NCI-H82 (cell line): ENCODE measurements at places on chromosomes 4 and X.

GRCh38 chrX:109384699-109385098, 97.2 kb downstream of the GUCY2F start:
- peak; percentile 32 for DNase-seq

DNA sequence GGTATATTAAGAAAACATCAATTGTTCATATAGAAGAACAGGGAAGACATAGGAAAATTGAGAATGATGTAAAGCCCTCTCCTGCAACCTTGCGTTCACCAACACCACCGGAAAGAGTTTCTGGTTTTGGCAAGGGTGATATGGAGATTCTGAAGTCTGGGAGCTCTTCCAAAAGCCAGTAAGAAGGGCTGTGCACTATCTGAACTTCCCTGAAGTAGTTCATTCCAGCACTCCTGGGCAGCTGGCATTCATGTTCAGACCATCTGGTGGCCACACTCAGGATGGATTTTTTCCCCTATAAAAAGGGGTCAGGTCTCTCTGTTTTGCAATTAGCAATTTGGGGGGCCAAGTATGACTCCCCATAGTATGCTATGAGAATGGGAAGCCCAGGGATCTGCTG, 15.4 kb upstream of the TLR2 start:
- no peak for DNase-seq

- no peak for DNase-seq
Measured at GRCh38 chr4:35238793-35239192, 1005.5 kb downstream of the ARAP2 start.

DNA sequence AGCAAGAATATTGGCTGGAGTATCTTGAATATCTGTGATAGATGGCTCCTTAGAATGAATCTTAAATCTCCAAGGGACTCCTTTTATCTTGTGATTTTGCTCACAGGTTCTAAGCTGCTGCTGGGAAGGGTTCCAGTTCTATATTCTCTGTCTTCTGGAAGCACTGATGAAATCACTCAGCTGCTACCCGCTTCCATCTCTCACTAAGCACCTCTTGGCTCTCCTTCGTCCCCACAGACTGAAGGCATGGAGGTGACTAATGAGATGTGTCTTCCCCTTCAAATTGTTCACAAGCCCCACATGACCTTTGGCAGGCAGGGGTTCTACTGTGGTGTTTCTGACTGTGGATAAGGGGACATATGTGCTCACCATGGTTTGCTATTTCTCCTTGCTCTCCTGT, 75.9 kb downstream of the C4orf51 start:
- DNase-seq = no peak

- DNase-seq = no peak
Measured at GRCh38 chr4:186700746-186701145, 22.9 kb downstream of the FAT1 start.

DNA sequence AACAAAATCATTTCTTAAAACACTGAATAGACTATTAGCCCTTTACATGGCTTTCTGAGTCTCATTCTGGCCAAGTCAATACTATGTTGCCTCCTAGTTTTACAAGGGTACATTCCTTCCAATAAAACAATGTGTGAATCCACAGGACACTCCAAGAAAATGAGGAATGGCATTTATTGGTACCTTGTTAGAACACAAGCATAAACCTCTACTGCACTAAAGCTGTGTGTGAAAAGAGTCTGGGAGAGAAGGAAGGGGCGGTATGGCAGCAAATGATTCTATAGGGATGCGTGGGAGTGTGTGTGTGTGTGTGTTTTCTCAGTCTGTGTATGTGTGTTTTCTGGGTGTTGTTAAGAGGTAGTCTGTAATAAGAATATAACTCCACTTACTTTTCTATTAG, 48.9 kb downstream of the CXCL1 start:
- no peak for DNase-seq

GRCh38 chr4:41169256-41169800, 45.0 kb downstream of the APBB2 start:
- no peak for DNase-seq

DNA sequence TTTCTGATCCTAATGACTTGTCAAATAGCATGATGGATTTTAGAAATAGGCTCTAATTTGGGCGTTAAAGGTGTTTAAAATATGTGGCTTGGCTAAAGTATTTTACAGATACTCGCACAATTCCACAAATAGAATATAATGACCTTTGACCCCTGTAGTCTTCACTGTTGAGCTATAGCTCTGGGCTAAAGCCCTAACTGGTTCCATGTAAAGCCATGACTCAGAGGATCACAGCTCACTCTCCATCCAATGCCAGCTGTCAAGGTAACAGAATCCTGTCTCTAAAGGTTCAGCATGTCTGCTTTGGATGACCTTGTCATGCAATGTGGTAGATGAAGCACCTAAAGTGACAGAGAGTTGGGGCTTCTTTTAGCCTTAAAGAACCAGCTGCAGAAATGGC, 42.5 kb downstream of the TLR10 start:
- DNase-seq = no peak

DNA sequence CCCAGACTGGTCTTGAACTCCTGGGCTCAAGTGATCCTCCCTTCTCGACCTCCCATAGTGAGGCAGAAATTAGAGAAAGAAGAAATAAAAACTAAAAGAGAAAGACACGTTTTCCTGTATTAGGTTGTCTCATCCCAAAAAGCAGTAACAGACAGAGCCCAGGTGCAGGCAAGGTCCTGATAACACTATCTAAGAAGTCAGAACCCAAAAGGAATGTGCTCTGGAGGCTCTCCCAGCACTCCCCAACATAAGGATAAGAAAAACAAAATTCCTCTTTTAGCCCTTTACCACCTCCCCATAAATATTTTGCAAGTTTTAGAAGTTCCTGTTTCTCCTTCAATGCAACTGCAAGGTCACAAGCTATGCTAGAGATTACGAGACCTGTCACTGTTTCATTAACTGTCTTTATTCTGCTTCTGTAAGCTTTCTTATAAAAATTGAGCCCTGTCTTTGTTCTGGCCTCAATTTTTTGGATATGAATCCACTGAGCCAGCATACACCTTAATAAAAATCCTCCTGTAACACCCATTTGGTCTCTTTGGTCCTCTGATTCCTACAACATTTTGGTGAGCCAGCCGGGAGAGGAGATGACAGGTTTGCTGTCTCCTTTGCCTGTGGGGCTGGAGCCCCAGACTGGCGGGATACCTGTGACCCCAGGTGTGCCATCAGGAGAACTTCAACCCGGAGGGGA, 25.9 kb downstream of the LIAS start:
- DNase-seq = no peak

DNA sequence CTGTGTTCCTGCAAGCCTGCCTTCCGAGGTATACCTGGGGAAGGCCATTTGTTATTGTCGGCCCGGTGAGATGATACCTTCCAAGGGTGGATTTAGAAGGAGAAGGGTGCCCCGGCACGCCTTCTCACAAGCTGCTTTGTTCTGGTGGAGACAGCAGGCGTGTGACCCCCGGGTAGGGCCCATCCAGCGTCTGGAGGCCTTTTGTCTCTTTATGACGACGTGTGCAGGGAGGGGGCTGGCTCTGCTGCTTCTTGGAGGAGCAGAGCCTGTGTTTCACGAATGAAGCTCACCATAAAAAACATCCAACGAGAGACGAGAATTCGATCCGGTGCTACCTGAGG, 45.3 kb downstream of the SHOX start:
- DNase-seq = no peak

GRCh38 chr4:70613306-70614183, 15.0 kb upstream of the ENAM start:
- peak; percentile 20 for DNase-seq

DNA sequence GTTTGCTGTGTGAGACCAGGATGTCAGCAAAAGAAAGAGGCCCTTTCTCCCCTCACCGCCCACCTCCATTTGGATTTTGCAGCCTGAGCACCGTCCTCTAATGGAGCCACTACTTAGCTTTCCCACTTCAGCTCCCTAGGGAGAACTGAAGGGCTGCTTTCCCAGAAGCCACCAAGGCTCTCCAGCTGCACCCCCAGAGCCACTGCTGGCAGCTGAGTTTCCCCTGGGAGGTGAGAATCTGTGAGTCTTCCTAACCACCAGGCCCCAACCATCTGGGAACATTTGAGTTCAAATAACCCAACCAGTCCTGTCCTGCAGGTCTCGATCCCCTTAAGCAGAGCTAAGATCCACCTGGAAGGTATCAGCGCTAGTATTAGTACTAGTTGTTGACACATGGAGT, 173.1 kb upstream of the USP9X start:
- DNase-seq = peak; percentile 80

- no peak for DNase-seq
Measured at GRCh38 chr4:1984406-1985191, 24.2 kb downstream of the NELFA start.

GRCh38 chrX:133921764-133922389, 63.5 kb downstream of the GPC3 start:
- DNase-seq = peak; percentile 86
